DMS53 (cell line): ENCODE measurements at places on chromosomes 11 and 22.

- DNase-seq = no peak
Observed at GRCh38 chr11:133698654-133699053, 146.7 kb downstream of the SPATA19 start.

DNA sequence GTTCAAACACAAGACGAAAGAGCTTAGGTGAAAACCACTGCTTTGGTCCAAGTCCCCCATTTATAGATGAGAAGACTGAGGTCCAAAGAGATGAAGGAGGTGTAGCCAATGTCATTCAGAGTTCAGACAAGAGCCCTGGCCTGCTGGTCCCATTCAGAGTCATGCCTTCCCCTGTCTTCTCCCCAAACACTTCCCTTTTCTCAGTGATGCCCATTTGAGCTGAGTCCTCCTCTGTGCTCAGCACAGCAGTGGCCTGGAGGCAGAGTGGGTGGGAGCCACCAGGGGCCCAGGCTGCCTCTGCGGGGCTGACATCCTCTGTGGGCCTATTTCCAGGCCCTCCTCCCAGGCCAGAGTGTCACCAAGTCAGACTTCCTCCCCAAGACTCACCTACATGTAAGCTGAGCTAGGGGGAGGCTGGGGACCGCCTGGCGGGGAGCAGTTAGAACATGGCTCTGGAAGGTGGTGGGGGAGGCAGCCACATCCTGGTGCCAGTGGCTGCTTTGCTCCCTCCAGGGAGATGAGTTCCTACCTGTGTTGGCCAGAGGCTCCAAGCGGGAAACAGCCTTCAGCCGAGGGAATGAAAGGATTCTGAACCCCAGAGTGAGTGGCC lies 22.4 kb upstream of the LRRC10B start:
- DNase-seq = no peak

DNA sequence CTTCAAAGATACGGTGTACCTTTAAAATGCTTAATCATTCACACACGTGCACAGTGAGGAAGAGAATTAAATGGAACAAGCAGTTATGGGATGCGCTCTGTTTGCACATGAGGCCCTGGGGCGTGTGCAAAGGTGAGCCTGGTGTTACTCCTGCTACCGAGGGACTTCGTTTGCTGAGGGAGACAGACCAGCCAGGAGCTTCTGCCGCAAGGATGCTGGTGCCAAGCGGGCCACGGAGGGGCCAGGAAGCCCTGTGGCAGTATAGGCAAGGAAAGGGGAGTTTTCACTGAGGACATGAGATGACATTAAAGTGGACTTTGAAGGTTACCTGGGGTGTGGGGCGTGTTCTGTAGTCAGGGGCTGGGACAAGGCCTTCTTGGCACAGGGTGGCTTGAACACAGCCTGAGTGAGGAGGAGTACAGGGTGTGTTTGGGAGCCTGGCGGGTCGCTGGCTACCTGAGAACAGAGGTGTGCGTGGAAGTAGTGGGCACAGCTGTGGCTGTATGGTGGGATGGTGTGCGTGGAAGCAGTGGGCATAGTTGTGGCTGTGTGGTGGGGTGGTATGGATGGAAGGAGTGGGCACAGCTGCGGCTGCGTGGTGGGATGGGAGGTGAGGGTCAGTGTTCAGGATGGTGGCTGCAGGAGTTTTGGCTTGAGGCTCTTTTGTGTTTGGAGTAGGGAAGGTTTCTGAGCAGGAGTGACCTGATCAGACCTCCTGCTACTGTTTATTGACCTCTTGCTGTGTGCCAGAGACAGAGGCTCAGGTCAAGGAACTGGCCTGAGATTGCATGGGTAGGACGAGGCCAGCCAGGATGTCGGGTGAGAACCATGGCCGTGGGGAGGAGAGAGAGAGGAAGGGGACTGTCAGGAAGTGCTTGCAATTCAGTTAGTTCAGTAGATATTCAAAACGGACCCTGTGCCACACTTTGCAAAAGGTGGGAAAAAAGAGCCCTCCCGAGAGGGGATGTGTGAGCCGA lies 13.7 kb downstream of the TBC1D22A start:
- DNase-seq = no peak

- no peak for DNase-seq
Observed at GRCh38 chr22:38032681-38033521, 24.3 kb upstream of the PICK1 start.

- no peak for DNase-seq
Observed at GRCh38 chr22:49215840-49216239, 611.8 kb downstream of the BRD1 start.

DNA sequence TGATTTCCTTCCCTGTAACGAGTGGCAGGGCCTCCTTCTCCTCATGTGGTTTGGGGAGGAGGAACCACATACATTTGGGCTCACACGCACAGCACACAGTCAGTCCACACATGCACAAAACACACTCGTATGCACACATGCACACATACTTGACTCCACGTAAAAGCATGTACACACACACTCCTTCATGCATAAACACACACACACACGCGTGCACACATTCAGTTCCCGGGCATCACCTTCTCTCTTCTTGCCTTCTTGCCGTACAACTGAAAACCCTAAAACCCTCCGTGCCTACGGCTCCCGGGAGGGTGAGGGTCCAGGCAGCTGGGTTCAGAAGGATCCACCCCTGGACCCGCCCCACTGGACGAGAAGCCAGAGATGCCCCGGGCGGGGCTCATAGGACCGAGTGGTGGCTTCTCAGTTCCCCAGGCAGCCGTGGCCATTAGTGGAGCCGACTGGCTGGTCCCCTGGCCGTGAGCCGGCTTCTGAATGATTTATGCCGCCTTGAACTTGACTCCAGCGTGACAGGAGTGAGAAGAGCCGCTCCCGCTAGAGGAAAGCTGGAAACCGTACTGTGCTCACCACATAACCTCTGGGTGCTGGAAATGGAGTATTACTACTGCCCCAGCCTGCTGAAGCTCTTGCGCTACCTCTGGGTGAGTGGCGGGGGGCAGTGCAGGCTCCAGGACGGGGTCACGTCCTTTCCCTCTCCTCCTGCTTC lies 117.4 kb downstream of the KIAA1671 start:
- DNase-seq = no peak

- DNase-seq = peak; percentile 72
Observed at GRCh38 chr11:117535850-117536411, 208.3 kb downstream of the CEP164 start.

- peak; percentile 22 for DNase-seq
Observed at GRCh38 chr11:80412604-80413003, 971.8 kb upstream of the TENM4 start.

- DNase-seq = peak; percentile 19
Observed at GRCh38 chr11:114075891-114076441, 16.5 kb downstream of the ZBTB16 start.

DNA sequence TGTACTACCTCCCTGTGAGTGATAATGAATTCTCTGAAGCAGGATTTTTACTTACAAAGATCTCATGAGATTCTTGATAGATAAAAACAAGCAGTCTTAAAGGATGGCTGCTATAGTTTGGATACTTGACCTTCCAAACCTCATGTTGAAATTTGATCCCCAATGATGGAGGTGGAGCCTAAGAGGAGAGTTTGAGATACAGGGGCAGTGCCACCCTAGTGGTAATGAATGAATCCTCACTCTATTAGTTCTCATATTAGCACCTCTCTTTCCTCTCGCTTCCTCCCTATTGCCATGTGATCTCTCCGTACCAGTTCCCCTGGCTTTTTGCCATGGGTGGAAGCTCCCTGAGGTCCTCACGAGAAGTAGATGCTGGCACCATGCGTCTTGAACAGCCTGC lies 37.9 kb upstream of the OR8B8 start:
- peak; percentile 16 for DNase-seq

DNA sequence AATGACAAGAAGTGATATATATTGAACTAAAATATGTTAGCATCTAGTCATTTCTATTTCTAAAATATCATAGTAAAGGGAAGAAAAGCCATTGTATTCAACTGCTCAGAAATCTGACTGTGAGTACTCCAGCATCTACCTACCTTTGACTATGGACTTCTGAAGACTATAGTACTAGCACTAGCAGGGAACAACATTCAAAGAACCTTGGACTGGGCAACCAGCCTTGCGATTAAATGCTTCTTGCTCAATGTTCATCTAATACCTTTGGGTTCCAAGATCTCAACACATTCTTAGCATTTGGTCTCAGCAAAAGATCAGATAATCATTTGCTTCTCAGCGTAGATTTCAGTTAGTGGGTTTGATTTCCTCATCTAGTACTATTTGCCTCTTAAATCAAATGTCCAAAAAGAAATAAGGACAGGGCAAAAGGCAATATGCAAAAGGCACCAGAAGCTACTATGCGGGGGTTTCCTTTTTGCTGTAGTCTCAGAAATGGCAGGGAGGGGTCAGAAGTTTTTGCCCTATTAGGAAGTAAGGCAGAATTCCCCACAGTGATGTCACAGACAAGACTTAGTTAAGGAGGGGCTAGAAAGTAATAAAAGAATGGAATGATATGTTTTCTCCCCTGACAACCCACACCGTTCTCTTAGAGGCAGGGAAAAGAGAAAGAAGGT lies 80.6 kb downstream of the GAB2 start:
- DNase-seq = no peak

- no peak for DNase-seq
Observed at GRCh38 chr11:104657083-104657482, 241.2 kb downstream of the CASP12 start.

- no peak for DNase-seq
Observed at GRCh38 chr11:826836-827145, 928 bp upstream of the CRACR2B start.

GRCh38 chr22:45462034-45462655 lies 40.5 kb upstream of the FBLN1 start:
- peak; percentile 33 for DNase-seq

DNA sequence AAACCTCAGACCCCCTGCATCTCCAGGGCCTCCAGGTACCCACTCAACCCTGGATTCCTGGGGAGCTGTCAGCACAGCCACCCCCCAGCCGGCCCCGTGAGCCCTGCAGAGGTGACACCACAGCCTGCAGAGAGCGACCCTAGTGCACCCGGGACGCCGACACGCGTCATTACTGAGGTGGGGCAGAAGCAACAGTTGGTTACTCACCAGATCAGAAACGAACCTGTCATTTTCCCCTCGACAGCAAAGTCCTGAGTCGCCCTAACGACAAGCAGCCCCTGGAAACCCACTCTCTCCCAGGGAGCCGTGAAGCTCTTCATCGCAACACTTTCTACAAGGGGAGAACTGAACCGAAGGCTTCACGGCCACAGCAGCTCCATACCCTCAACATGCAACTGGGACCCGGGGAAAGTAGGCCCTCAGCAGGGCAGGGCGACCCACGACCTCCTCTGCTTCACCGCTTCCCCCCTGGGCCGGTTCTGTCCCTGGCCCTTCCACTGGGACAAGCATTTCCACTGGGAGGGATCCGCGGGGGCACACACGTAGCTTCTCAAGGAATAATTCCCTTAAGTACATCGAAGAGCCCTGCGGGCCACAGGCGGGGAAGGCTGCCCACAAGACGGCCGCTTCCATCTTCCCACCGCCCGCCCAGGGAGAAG lies 1.6 kb downstream of the BRD1 start:
- peak; percentile 24 for DNase-seq

DNA sequence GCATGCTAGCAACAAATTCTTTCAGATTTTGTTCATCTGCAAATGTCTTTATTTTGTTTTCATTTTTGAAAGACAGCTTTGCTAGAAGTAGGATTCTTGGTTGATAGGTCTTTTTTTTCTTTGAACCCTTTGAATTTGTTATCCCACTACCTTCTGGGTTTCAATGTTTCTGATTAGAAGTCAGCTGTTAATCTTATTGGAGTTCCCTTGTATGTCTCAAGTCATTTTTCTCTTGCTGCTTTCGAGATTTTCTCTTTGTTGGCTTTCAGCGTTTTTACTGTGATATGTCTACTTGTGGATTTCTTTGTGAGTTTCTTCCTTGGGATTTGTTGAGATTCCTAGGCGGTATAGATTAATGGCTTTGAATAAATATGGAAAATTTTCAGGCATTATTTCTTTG lies 27.2 kb upstream of the MS4A8 start:
- DNase-seq = peak; percentile 16

GRCh38 chr11:7903940-7904339 lies 27.1 kb downstream of the OR10A6 start:
- no peak for DNase-seq

- no peak for DNase-seq
Observed at GRCh38 chr11:105705786-105706530, 96.1 kb downstream of the GRIA4 start.

- DNase-seq = no peak
Observed at GRCh38 chr11:33290319-33290718, 33.1 kb downstream of the HIPK3 start.

DNA sequence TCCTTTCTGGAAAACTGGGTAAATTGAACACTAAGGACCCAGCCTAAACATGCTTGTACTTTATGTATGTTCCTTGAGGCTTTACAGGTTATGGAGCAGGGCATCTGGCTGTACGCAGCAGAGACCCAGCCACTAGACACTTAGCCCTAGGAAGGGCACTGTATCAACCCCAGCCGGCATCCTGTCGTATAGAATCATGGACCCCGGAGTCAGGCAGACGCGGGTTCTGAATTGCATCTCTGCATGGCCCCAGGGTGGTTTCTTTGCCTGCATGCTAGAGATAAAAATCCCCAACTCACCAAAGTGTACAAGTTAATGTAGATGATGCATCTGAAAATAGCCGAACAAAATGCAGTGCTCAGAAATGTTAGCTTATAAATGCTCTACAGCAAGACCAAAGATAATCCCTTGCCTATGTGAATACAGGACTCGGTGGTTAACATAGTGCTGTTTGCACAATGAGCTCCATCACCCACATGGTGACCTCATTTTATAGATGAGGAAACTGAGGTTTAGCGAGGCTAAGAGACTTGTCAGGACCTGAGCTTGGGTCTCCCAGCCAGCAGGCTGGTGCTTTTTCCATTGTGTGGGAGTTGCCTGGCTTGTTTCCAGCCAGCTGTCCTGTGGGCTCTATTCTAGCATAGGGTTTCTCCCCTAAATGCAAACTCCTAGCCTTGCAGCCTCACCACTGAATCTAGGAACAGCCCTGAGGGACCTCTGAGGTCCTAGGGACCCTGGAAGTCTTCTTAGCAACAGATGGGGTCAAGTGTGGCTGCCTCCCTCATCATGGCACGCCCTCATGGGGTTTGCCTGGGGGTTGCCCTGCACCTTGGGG lies 7.3 kb downstream of the CD6 start:
- no peak for DNase-seq

DNA sequence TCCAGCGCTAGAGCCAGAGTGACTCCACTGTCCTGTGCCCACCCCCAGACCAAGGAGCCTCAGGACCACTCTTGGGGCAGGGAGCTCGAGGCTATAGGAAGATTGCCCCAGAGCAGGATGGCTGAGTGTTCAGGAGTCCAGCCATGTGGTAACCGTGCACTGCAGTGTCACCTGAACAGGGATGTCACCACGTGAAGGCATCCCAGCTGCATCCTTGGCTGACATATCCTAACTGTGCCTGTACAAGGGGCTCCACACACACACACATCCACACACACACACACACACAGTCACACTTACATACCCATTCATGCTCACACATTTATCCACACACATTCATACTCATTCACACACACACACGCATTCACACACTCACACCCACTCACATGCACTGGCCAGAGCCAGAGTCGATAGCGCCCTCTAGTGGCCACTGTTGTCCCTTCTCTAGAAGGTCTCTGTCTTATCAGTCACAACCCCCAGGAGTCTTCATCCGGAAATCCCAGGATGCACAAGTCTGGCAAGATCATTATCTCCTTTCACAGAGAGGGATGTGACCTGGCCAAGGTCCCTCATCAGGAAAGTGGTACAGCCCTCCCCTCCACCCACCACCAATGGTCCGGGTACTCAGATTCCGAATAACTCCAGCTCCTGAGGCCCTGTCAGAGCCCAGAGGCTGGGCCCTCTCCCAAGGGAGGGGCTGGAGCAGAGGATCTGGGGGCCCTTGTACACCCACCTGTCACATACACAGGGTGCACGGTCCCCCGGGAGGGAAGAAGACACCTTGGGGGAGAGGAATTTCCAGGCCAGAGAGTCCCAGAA lies 55.1 kb downstream of the IGLL5 start:
- peak; percentile 69 for DNase-seq
